ENCODE measurements at places on chromosomes 7 and 10.

GRCh38 chr7:101235522-101235921 lies 2.1 kb downstream of the CLDN15 start:
- DNase-seq = no peak

DNA sequence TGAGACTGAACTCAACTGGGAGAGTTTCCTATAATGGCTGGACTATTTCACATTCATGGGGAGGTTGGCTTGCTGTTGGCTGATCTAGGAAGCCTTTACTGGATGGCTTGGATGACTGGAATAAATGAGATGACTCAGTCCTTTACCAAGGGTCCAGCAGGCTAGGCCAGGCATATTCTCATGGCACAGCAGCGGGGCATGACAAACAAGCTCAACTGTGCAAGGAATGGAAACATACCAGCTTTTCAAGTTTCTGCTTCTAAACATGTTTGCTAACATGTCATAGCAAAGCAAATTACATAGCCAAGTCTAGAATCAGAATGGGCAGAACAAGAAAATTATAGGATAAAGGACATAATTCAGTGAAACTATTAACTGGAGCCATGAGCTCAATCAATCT lies 46.8 kb upstream of the CRTAC1 start:
- DNase-seq = no peak

DNA sequence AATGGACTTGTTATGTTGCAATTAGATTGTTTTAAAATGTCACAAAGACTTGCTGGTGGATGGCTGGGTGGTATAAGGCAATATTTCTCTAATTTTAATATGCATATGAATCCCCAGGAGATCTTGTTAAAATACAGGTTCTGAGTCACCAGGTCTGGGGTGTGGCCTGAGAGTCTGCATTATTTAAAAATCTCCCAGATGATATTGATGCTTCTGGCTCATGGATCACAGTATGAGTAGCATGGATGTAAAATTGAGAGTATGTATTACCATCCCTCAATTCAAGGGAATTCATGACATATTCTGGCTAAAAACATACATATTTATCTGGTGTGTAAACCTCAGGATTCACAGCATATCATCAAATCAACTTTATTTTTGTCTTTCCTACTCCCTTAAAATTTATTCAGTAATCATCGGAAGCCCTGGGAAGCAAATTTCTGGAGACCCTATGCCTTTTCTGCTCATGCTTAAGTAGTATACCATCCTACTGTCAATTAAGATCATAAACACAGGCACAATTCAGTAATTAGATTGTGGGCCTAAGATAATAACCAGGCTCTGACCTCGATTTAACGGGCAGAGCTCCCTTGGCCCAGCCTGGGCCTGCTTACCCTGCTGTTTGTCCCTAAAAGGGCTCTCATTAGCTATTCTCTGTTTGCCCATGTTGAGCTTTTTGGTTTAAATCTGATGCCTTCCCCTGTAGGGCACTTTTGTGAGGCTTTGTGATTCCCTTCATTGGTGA lies 29.6 kb upstream of the ICA1 start:
- DNase-seq = no peak

DNA sequence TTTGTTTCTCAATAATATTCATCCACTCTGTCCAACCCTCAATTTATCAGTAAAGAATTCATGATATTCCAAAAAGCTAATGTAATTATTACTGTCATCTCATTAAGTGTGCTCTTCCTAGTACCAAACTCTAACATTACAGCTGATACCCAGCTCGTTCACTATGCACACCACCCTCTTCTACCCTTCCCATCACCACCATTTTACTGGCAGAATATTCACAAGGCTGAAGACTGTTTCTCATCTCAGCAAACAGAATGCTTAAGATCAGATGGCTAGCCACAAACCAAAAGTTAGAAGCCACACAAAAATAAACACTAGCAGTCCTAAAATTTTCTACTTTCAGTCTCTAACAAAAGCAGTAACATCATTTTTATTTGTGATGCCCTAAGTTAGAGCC lies 121.5 kb downstream of the SRPK2 start:
- no peak for DNase-seq

DNA sequence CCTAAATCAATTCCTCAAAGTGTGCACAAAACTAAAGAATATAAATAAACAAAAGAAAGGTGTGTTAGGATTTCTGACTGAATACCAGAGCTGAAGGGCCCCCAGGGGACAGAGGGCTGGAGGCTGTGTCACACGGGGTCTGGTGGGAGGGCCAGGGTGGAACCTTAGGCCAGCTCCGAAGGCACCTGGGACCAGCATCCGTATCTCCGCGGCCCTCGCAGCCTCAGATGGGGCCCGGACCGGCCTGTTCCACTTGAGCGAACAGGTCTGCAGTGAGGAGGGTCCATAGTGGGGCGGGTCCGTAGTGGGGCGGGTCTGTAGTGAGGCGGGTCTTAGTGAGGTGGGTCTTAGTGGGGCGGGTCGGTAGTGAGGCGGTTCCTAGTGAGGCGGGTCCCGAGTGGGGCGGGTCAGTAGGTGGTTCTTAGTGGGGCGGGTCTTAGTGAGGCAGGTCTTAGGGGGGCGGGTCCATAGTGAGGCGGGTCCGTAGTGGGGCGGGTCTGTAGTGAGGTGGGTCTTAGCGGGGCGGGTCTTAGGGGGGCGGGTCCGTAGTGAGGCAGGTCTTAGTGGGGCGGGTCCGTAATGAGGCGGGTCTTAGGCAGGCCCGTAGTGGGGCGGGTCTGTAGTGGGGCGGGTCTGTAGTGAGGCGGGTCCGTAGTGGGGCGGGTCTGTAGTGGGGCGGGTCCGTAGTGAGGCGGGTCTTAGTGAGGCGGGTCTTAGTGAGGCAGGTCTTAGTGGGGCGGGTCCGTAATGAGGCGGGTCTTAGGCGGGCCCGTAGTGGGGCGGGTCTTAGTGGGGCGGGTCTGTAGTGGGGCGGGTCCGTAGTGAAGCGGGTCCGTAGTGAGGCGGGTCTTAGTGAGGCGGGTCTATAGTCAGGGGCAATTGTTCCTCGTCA lies 15.1 kb downstream of the GPR146 start:
- no peak for DNase-seq

- DNase-seq = peak; percentile 70
Measured at GRCh38 chr10:119301397-119301796, 94.0 kb downstream of the GRK5 start.

- DNase-seq = no peak
Measured at GRCh38 chr7:68015122-68015977, 1018.7 kb downstream of the TYW1 start.

DNA sequence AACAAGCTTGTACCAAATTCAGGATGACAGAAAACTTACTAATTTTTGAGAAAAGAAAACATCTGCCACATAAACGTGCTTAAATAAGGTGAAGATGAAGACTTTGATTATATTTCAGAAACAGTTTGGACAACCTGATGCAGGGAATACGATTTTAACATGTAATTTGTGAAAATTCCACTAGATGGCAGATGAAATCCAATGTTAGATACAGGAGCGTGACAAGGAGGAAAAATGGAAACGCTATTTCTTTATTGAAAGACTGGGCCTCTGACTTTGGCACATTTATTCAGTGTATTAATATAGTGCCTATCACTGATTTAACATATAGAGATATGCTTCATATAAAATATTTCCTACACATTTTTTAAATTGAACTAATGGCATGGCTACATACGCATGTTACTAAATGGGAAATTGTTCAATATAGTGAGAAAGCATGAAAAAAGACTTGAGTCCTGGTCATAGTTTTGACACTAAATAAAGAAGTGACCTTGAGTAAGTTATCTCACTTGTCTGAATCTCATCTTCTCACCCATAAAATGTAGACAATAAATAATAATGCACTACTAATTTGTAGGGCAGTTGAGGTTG lies 60.7 kb downstream of the CD36 start:
- DNase-seq = no peak

DNA sequence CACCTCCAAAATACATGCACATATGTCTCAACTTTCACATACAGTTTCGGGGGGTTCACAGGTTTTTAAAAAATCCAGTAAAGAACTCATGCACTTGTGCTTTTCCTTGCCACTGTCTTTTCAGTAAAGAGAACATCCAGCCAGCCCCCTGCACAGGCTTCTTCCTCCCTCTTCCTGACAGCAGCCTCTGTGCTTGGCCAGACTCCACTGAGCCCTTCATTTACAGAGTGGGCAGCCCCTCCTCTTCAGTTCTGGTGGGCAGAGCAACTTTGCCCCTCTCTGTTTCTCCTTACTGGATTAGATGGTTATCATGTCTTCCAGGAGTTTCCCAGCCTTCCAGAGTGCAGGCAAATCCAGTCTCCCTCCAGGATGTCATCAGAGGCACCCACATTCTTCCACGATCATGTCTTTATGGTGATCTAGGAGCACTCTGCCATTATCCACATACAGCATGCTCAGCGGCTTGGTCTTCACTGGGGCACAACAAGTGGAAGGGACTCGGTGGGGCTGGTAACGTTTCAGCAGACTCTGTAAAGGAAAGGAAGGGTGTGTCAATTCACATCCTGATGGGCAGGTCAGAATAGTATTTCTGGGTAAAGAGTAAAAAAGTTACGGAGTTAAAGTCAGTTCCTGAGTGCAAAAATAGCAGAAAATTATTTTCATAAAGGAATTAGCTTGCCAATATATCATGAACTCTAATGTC lies 8.8 kb downstream of the NODAL start:
- DNase-seq = no peak

GRCh38 chr7:110418659-110419280 lies 672.2 kb upstream of the LRRN3 start:
- no peak for DNase-seq

DNA sequence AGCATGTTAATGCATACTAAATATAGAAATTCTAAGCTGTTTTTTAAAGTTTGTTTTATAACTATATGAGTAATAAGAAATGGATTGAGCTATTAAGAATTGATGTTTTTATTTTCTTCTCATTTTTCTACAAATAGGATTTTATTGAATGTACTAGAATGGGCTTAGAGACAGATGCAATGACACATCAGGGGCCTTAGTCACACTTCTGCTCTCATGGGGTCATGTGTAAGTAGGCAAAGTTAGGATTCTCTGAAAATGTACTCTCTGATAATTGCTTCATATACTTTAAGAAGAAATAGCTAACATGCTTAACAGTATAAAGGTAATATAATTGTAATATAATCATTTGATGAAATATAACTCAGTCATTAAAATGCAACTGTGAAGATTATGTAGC lies 154.6 kb downstream of the ZNF438 start:
- no peak for DNase-seq

GRCh38 chr10:29386342-29386999 lies 97.6 kb downstream of the LYZL1 start:
- no peak for DNase-seq

GRCh38 chr10:29805134-29805723 lies 170.5 kb upstream of the SVIL start:
- DNase-seq = no peak

- no peak for DNase-seq
Measured at GRCh38 chr7:150361402-150361801, 7.2 kb upstream of the REPIN1 start.

- no peak for DNase-seq
Measured at GRCh38 chr7:29442146-29442545, 121.5 kb upstream of the PRR15 start.

GRCh38 chr10:48633381-48634197 lies 28.7 kb upstream of the ARHGAP22 start:
- DNase-seq = no peak

DNA sequence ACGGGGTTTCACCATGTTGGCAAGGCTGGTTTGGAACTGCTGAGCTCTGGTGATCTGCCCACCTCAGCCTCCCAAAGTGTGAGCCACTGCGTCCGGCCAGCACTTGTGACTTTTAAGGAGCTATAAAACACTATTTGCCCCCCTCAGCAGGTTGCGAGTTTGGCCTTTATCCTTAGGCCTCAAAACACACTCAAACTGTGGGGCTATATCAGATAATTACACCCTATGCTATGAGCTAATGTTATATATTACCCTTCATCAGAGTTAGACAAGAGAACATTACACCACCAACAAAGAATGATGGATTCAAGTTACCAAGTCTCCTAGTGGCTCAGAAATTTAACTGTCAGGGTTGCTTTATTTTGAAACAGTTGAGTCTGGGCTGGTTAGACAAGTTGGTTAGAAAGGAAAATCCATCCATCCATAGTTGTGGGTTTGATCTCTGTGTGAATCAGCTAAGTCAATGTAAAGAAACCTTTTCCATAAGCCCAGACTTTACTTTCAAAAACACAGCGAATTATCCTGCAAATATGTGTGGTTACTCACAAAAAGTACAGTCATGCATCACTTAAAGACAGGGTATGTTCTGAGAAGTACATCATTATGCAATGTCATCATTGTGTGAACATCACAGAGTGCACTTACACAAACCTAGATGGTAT lies 115.8 kb downstream of the SEMA3D start:
- no peak for DNase-seq

DNA sequence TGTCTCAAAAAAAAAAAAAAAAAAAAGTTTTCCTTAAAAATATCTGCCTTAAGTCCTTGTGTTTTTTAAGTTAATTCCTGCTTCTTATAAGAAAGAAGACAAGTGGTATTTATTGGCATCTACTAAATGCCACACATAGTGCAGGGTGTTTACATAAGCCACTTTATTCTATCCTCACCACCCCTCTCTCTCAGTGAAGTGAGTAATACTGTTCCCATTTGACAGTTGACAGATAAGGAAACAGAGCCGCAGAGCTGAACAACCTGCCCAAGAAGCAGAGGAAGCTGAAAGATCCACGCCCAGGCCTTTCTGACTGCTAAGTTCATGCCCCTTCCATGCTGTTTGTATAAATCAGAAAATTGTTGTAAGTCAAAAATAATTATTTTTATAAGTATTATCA lies 54.1 kb downstream of the ABLIM1 start:
- DNase-seq = no peak

DNA sequence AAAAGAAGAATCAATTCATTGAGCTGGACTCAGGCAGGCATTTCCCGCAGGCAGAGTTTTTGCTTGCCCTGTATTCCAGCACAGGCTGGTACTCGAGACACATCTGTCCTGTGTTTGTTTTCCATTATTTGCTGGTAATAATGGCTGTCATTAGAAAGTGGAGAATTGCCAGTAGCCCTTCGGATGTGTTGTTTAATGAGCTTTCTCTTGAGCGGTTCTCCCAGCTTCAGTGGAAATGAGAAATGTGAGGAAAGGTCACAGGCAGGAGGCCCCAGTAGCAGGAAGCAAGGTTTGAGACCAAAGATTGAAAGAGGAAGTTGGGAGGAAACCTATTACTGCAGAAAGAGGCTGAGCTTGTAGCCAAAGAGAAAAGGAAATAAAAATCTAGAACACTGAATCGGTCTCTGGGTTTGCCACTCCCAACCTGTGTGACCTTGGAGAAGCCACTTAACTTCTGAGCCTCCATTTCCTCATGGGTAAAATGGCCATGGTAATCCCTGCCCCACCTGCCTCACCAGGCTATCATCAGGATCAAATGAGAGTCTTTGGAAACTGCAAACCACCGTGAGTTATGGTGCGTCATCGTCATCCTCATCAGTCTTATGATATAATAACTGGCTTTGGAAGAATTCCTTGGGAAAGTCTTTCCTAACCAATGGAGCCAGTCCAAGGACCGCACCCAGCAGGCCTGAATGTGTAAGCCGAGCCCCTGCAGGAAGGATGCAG lies 67.7 kb downstream of the TACR2 start:
- no peak for DNase-seq

- DNase-seq = no peak
Measured at GRCh38 chr7:41438705-41439514, 264.0 kb downstream of the INHBA start.

Data from activated CD4-positive, alpha-beta T cell treated with anti-CD3 and anti-CD28 coated beads, Interleukin-2, amount 50 U/mL, for 24 hours (primary cell).